ENCODE measurements at places on chromosomes 11 and 22.
A peak's percentile ranks its signal among the peaks of the same experiment; 100 is the strongest.

- DNase-seq = no peak
Measured at GRCh38 chr11:48182860-48183526, 33.6 kb upstream of the OR4B1 start.

DNA sequence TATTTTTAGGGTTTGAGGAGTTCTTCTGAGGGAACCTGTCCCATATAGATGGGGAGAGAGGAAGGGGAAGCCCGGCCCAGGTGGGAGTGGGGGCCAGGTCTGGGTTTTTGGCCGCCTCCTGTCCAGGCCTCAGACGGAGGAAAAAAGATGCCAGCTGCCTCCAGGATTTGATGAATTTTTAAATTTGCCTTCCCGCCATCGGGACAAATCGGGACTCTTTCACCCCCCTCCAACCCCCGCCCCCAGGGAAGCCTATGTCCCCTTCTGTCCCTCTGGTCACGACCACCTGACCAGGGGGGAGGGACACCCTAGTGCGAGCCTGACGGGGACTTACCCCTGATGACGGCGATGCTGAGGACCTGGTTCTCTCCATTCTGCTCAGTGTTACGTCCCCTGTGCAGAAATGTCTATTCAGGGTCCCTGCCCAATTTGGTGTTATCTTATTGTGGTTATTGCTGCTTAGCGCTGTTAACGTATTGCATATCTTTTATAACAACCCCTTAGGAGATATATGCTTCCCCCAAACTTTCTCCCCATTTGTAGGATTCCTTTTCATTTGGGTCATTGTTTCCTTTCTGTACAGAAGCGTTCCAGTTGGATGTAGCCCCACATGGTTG lies 115.9 kb upstream of the GRK3 start:
- DNase-seq = peak; percentile 17

GRCh38 chr22:18024956-18025720 lies 777 bp upstream of the MICAL3 start:
- no peak for DNase-seq

GRCh38 chr11:65524014-65524740 lies 706 bp upstream of the SCYL1 start:
- no peak for DNase-seq

DNA sequence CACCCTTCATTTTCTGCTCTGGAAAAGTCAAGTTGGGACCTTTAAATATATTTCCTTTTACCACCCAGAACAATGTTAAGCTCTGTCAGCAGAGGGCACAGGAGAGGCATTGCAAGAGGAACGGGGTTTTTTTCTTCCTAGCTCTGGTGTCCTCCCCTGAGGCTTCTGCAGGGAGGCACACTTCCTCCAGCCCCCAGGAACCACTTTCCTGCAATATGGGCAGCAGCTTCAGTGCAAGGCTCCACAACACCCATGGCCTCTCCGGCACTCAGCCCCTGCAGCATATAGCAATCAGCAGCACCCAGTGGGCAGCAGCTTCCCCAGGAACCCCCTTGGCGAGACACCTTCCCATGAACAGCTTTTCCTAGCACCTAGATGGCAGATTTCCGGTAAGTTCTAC lies 101.4 kb downstream of the SYT9 start:
- peak; percentile 34 for DNase-seq
